ENCODE measurements at places on chromosomes 12 and 14. TPM values are rescaled to one million over a fixed set of nuclear protein-coding genes. Genes with fewer than 3 reads are reported as not detected.
A peak's percentile ranks its signal among the peaks of the same experiment; 100 is the strongest.

DNA sequence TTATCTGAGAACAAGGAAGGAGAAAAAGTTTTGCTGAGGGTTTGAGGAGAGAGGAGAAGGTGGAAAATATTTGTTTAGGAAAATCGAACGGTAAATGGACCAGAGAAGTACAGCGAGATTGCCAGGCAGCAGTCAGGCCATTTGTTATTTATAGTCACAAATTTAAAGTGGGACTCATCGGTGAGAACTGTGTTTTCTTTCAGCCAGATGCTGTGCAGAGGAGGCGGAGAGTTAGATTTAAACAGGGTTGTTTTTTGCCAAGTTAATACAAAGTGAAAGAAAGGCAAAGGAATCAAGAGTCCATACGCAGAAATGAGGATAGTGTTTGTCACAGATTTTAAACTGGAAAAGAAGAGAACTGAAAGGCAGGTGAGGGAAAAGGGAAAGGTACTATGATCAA lies 200.6 kb upstream of the CNOT2 start:
- no peak for DNase-seq

- DNase-seq: no peak
These were observed 918.0 kb downstream of the AACS start for GRCh38 chr12:125983094-125983783.

DNA sequence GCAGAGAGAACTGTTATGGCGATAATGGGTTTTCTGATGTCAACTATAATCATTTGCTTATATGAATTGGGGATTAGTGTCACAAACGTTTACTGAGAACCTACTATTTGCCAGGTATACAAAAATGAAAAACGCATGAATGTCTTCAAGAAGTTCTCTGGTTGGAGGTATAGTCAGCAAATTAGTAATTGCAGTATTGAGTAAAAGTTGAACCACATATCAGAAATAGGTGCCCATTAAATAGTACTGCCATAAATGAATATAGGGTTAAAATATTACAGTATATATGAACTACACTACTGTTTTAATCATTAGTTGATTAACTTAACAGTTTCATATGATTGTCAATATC lies 60.0 kb downstream of the PTPRB start:
- DNase-seq: no peak

DNA sequence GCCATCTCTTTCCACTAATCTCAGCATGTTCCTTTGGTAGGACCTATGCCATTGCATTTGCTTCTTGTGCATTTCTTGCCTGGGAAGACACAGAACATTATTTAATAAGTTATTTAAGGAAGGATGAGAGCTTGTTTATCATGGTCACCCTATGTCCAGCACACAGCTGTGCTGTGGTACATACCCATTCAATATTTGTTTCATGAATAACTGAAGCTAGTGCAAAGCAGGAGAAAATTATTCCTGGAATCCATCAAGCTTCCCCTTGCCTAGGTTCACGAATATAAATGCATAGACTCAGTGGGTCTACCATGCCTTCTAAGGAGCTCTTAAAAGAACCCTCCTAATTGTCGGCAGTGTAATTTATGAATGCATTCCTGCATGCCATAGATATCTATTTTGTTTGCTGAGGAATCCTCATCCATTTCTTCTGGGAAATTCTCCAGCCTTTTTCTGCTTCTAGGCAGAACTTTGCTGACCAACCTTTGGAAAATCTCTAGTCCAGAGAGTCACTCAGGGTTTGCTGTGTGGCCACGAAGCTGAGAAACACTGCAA lies 599.8 kb upstream of the TMEM132C start:
- DNase-seq: peak; percentile 35

- peak; percentile 42 for DNase-seq
These were observed 16.8 kb downstream of the SCAF11 start for GRCh38 chr12:45973526-45973925.

DNA sequence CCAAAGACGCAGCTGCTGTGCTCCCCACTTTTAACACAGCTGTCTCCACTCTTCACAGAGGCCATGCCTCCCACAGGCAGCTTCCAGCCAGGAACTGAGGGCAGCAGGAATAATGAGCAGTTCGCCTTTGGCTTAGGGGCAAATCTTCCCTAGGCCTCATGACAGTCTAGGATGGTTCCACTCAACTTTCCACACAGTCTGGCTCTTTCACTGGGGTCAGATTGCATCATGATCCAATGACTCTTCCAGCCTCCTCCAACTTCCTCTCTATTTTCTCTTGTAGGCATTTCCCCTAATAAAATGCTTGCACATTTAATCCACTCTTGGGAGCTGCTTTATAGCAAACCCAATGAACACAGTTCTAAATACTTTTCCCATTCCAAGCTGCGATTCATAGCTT lies 271.6 kb upstream of the ATP2B1 start:
- DNase-seq: peak; percentile 47

- DNase-seq: no peak
These were observed 23.1 kb downstream of the ABCB9 start for GRCh38 chr12:122943196-122943595.

CCNB1IP1 gene
- 20.6 TPM for total RNA-seq

DNA sequence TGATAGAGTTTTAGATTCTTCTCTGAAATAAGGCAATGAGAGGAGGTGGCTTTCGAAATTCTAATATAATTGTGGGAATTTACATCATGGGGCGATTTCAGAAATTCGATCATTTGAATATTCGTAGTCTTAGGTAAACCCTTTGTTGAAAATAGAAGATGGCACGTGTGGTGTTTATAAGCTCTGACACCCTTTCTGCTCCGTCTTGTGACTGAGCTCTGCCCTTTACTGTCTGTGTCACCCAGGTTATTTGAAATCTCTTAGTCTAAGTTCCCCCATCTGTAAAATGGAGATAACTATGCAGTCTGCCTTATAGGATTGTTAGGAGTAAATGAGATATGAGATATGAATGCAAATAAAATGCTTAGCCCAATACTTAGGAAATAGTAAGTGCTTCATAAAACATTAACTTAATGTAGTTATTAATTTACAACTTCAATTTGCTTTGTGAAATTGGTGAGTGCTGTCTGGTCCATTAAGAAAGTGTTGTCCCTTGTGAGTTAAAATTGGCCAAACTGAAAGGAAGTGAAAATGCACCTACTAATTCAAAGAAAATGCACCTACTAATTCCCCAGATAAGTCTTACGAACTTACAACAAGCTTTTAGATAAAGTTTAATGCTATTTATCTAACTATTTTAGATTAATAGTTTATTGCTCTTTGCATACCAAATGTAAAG lies 1.5 kb downstream of the BMAL2 start:
- DNase-seq: no peak

- no peak for DNase-seq
These were observed 25.1 kb upstream of the BTBD6 start for GRCh38 chr14:105223260-105223659.
